ENCODE measurements at places on chromosomes 12 and 14.

DNA sequence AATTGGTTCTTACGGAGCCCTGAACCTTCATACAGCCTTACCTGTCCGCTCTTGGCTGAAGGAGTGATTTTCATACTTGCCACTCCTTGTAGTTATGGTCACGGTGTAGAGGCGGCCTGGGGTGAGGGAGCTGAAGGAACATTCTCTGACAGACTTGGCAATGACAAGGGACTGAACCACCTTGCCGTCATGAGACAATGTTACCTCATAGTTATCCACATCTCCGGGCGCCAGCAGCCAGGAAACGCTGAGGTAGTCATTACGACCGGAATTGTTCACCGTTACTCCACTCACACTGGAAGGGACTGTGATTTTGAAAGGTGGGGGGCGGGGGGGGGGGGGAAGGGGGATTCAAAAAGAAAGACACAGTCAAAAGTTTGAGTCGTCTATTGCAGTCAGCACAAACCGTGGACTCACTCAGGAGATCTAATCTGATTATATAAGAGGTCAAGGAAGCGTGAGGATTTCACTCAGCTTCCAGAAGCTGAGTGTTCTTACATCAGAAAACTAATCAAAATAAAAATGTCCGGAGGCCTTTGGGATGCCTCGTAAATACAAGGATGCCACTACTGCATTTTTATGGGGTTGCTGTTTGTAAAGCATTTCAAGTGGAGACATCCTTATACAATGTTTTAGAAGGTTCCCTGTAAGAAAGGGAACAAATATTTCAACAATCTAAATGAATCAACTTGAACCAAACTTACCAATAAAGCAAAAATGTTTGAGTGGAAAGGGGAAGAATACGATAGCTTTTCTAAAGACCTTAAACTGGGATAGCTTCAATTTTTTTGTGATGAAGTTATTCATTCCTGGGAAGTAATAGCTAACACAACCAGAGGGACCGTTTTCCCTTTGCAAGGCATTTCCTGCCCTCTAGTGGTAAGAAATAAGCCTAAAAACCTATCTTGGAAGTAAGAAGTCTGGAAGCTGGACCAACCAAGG is 60.6 kb downstream of the PTPRB start:
- DNase-seq, result no peak

GRCh38 chr14:69658664-69659261 is 47.4 kb downstream of the SUSD6 start:
- no peak for DNase-seq

GRCh38 chr14:72420749-72421474 is 473.0 kb downstream of the DPF3 start:
- peak; percentile 26 for DNase-seq

GRCh38 chr12:110917961-110918360 is 2.4 kb downstream of the MYL2 start:
- DNase-seq, result no peak

DNA sequence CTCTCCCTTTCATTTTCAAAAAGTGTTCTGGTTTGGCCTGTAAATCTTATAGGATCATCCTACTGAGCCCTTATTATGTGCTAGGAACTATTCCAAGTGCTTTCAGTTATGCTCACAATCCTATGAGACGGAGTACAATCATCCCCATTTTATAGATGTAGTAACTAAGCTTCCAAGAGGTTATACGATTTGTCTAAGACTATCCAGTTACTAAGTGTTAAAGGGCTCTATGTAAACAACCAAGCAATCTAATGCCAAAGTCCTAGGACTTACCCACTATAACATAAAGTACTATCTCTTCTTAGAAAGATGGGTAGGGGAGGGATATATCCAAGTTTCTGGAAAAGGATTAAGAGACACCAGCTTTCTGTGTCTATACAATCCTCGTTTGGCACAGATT is 6.7 kb downstream of the CFL2 start:
- DNase-seq, result no peak

DNA sequence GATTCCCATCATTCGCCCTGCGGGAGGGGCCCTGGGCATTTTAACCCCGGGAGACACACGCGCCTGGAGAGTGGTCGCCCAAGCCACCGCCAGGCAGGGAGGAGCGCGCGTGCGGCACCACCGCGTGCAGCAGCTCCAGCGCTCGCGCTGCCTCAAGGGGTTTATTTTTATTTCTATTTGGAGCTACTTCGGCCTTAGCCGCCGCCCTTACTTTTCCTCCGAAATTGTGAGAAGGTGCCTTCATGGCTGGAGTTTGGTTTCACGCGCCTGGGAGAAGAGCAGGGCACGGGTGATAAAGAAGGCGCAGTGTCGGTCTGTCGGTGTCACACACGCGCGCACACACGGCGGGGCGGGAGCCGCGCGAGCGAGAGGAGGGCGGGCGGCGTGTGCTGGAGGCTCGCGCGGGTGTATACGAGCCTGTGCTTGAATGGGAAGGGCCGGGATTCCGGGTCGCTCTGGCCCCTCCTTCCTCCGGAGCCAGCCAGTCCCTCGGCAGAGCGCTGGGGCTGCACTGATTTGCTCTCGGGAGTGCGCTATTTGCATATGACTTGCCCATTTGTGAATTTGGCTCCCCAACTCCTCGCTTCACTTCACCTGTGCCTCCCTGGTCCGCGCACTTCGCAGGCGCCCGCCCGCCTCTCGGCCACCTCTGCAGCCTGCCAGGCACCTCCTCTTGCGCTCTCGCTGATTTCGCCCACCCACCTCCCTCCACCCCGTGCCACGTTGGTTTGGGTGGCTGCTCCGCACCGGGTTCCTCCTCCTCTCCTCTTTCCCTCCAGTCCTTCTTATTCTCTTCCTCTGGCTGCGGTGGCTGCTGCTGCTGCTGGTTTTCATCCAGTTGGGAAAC is 932.3 kb downstream of the DIO2 start:
- no peak for DNase-seq

DNA sequence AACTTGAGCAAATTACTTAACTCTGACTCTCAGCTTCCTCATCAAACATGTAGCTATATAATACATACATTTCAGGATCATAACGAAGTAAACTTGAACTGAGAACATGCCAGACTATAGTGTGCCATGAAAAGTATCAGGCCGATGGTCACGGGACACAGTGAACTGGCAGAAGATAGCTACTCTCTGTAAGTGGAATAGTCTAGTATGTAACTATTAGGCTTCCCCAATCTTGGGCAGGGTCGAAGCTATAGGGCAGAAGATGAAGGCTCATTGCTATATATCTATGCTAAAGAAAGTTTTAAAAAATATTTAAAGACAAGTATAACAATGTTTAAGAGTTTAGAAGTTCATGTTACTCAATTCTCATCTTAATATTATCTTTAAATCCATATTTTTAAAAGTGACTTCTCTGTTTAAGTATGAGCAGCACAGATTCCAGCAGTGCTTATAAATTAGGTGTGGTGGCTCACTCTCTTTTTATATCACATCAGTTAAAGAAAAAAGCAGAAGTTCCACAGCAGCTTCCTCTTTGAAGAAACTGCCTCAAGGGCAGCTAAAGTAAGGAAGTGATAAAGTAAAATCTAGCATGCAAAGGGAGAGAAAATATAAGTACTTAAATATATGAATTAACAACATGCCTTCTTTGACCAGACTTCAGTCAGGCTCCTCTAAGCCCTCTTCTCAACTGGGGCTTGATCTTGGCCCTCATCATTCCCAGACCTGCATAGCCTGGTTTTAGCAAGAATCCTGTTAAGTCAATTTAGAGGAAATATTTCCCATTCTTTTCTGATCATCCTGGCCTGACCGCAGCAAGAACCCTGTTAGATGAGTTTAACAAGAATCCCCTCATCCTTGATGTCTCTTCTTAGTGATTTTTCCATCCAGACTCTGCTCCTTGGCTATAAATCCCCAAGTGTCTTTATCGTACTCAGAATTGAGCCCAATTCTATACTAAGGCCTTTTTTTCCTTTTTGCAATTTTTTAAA is 8.4 kb upstream of the GLIPR1 start:
- no peak for DNase-seq

GRCh38 chr14:69848903-69849391 is 30.3 kb upstream of the SMOC1 start:
- DNase-seq, result no peak

DNA sequence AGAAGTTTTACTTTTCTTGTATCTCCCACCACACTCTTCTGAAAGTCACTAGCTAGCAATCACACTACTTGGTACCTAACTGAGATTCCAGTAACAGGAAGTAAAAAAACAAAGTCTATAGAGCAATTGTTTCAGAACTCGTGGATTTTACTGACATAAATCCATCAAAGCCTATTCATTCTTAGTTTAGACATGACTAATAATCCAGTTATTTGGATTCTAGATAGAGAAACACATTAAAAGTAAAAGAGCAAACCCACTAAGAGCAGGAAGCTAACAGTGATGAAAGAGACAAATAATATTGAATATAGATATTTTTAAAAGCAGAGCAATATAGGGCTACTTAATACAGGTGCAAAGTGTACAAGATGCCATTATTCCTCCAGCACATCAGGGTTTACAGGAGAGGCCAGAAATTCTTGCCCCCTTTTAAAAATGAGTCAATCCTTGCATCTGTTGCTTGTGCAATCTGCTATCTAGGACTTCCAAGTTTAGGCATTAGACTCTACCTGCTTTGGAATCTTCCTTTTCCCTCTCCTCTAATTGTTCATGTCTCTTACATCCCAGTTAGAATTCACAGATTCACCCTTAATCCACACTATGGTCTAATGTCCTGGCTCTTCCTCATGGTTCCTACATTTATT is 6.0 kb downstream of the HEATR5A start:
- no peak for DNase-seq

- DNase-seq, result no peak
Observed at GRCh38 chr12:88538250-88538649, 42.0 kb downstream of the KITLG start.

DNA sequence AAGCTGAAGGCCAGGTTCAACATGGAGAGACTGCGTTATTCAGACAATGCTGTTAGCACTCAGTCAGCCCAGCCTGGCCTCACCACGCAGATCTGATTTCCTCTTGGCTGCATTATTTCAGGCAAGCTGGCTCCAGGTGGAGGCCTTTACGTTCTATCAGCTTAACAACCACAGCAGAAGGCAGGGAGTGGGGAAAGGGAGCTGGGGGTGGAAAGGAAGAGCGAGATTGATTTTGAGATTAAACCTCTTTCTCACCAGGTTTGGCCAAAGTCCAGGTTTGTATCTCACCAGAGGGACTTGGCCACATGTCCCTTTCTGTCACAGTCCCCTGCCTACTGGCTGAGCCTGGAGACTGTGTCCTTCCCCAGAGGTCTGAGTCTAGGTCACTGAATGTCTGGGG is 543.7 kb upstream of the TMEM132C start:
- DNase-seq, result no peak

DNA sequence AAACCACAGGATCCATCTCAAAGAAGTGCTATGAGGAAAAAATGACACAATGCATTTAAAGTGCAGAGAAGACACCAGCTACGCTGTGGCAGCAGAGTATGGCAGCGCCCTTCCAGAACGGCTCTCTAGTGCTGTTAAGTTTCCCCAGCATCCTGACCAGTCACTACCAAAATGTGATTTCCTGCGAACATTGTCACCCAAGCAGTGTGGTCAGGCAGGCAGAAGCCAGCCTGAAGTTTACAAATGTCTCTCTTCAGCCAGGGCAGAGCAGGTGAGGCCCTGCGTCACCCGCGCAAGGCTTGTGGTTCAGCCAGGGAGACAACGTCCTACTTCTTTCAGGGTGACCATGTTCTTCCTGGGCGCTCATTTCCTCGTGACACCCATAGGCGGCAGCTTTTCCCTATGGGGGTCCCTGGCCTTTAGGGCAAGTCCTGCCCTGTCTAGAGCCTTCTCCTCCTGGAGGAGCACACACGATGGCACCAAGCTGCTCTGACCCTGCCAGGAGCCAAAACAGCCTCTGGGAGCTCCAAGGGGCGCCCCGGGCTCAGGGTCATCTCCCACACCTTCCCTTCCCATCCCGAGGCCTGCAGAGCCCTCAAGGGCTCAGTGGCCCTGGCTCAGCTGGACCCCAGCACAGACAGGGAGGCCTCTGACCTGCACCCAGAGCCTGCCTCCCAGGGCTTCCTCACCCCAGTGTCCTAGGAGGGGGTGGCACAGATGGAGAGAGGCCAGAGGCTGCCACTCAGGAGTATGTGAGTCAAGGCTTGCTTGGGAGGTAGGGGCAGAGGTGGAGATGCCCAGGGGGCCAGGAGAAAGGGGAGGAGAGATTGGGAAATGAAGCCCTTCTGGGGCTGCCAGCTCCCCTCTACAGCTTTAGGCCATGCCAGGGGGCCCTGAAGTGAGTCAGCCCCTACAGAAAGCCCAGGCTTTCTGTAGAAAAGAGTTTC is 41.9 kb downstream of the PSMA6 start:
- no peak for DNase-seq

DNA sequence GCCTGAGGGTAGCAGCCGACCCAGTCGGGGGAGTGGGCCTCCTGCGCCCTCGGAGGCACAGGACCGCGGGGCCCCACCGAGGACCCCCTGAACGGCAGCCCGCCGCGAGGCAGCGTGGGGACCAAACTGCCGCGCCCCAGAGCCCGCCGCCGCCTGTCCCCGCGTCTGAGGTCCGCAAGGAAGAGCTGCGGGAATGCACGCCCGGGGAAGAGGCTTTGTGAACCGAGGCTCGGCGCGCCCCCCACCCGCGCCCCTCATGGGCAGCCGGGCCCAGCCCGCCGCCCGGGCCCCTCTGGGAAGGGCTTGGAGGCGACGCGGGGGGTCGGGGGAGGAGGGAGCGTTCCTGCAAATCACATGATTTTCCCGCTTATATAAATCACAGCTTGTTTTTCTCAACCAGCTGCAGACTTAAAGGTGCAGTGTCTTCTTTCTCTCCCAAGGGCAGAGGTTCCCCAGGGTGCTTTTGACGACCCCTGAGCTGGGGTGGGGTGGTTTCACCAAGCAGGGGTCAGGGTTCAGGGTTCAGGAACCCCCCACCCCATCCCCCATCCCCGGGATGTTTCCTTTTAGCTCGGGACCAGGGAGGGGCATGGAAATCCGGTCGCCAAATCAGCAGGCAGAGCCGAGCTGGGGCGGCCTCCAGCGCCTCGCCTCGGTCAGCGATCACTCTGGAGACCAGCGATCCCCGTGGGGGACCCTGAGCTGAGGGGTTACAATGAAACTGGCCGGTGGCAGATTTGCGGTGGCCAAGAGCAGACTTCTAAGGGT is 44.7 kb upstream of the ATP23 start:
- no peak for DNase-seq

DNA sequence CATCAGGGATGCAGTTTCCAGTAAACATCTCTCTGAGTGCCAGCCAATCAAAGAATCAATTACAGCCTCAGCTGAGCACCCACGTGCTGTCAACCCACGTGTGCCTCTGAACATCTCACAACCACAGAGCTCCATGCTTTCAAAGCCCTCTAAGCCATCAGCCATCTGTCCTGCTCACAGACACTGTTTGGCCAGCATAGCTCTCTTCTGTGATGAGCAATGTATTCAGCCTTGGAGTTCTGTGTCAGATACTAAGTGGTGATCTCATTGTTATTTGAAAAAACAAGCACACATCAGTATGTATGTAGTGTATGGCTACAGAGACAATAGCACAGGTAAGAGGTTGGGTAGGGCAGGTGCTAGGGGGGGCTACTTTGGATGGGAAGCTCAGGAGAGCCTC is 94.3 kb downstream of the RGS6 start:
- DNase-seq, result no peak

DNA sequence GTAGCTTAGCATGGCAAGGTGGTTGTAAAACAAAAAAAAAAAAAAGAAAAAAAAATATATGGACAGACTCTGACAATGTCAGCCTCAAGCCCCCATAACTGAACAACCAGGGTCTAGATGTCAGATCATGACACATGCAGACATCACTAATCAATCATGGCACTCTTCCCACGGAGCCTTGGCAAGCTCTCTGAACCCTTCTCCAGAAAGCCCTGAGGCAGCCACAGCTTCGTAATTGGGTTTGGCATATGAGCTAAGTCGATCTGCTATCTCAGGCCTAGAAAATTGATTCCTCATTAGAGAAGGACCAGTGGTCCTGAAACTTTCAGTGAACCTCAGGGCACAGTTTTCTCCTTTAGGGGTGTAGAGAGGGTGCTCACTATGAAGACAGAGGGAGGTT is 112.2 kb downstream of the GPR135 start:
- DNase-seq, result no peak
